Fibroblast of lung (primary cell): ENCODE measurements at places on chromosomes 5 and 9. TPM values are rescaled to one million over a fixed set of nuclear protein-coding genes. Genes with fewer than 3 reads are reported as not detected.

Gene N4BP3
- total RNA-seq: 0.26 and 0.83 TPM in 2 replicates

- no peak overlapping the region for H3K4me3 ChIP-seq
- no peak overlapping the region for H3K27ac ChIP-seq
- no peaks in the 10 kb centered on the region for H3K4me1 ChIP-seq
- no peaks in the 10 kb centered on the region for H3K36me3 ChIP-seq
- peak; percentile 50 for DNase-seq
- no peaks in the 10 kb centered on the region for H3K27me3 ChIP-seq
Observed at GRCh38 chr5:144467792-144468191, 297.1 kb downstream of the KCTD16 start.

DNA sequence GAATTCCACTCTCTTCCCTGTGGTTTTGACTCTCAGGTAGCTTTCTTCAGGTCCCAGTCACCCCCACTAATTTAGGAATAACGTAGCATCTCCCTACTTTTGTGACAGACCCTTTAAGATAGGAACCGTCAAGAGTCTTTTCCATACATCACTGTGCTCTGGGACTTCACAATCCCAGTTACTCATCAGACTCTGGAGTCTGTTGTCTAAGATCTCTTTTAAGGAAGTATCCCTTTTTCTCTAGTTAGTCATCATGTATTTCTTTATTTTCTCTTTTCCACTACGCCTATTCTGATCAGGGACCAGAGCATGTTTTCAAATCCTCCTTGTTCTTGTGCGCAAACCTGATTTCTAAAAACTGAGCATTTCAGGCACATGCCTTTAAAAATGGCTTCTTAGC, 143.0 kb downstream of the GOLPH3 start:
- no peak overlapping the region for H3K4me3 ChIP-seq
- no peak for DNase-seq
- no peaks in the 10 kb centered on the region for H3K36me3 ChIP-seq
- H3K4me1 ChIP-seq: peaks cover 11% of the 10 kb centered on the region

DNA sequence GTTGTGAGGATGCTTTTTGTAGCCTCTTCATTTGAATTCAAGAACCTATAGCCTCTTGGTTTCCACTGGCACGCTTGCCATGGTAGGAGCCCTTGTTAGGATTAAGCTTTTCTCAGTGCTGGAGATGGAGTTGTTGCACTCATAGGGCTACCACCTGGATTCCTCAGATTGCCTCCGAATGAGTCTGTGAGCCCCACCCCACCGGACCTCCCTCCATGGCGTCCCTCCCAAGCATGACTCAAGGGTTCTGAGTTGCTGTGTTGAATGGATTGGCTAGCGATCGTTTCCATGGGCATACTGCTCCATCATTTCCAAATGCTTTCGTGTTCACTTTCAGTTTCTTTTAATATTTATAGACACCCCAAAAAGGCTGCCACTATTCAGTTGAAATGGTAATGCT, 69.9 kb downstream of the DAPK1 start:
- H3K27ac ChIP-seq: peak overlapping the region; percentile 50
- H3K36me3 ChIP-seq: no peaks in the 10 kb centered on the region
- H3K27me3 ChIP-seq: no peaks in the 10 kb centered on the region
- DNase-seq: peak; percentile 87
- peak overlapping the region; percentile 9 for H3K4me3 ChIP-seq

GRCh38 chr5:126869005-126869451, 92.1 kb downstream of the LMNB1 start:
- H3K4me3 ChIP-seq: no peak overlapping the region
- no peaks in the 10 kb centered on the region for H3K27me3 ChIP-seq
- no peaks in the 10 kb centered on the region for H3K36me3 ChIP-seq

DNA sequence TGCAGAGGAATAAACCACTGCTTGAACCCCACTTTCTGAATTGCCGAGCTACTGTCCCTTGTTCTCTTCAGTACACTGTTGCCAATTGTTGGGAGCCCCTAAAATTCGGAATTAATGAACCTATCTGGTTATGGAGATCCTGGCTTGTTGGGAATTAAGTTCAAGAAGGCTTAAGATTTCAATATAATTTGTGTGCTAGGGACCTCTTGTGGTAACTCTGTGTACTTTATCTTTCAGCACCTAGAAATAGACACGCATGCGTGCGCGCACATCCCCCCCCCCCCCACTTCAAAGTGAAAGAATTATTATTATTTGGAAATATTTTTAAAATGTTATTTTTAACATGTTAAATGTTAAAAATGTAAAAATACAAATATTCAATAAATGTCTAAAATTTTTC, 53.3 kb upstream of the FAM169A start:
- no peaks in the 10 kb centered on the region for H3K4me1 ChIP-seq
- DNase-seq: peak; percentile 58
- H3K27ac ChIP-seq: no peak overlapping the region
- no peaks in the 10 kb centered on the region for H3K36me3 ChIP-seq

GRCh38 chr9:73806876-73807275, 655.2 kb downstream of the ANXA1 start:
- H3K36me3 ChIP-seq: no peaks in the 10 kb centered on the region
- H3K4me1 ChIP-seq: no peaks in the 10 kb centered on the region
- H3K27ac ChIP-seq: no peak overlapping the region
- DNase-seq: peak; percentile 26
- H3K27me3 ChIP-seq: no peaks in the 10 kb centered on the region
